NCI-H2081 (cell line): ENCODE measurements at places on chromosomes 7 and 10.

DNA sequence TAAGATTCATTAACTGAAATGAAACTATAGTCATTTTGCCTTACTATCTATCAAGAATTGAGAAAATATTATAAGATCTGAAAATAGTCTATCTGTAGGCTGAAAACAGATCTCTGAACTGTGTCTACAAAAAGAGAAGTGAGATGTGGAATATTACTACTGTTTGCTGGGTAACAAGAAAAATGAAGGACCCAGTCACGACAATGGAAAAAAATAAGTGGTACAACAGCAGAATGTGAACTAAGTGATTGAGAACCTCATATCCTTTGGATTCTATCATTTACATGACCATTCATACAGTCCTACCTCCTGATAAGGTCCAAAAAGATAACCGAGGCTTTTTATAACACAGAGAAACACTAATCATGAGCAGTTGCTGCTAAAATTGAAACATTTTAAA, 94.3 kb downstream of the UBE2H start:
- DNase-seq = no peak

- DNase-seq = no peak
These were observed 3.7 kb upstream of the TCTN3 start for GRCh38 chr10:95697429-95697828.

- DNase-seq = no peak
These were observed 251.6 kb downstream of the GATA3 start for GRCh38 chr10:8305876-8306652.

- DNase-seq = no peak
These were observed 30.6 kb upstream of the ZNRF2 start for GRCh38 chr7:30253796-30254165.

DNA sequence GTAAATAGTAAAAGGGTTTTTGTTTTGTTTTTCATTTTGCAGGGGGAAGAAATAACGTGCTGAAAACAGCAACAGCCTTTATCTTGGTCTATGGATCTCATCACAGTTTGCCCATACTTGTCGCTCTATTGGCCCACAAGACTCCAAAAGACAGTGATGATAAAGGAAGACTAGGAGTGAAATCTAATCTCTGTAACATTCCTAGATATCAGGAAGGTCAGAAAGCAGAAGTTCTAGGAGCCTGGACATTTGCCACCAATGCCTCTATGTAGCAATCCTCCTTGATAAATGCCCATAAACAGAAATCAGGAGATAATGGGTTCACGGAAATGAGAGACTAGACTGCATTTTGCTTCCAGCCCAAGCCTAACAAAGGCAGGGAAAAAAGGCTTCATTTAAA, 8.9 kb downstream of the CUBN start:
- DNase-seq = no peak

DNA sequence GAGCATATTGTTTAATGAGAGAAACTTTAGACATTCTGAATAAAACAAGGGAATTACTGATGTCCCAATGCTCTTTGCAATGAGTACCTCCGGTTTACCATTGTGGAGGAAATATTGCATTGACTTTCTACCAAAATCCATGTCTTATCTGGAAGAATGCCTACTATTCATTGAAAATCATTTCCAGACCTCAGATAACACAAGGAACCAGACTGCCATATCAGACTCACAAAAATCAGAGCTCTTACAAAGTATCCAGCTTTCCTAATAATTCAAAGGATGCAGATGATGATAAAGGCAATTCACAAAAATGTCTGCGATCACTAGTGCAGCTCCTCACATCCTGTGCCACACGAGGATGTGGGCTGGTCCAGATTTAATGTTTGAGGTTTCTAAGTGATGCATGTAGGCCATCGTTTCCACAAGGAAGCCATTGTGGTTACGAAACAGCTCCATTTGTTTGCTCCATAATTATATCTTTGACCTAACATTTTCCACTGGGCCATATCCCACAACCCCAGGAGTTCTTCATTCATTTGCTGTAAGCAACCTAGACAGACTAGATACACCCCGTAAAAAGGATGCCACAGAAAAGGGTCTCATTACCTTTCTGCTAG, 831.1 kb upstream of the C7orf33 start:
- DNase-seq = peak; percentile 39

GRCh38 chr7:141433698-141434097, 117.5 kb upstream of the AGK start:
- DNase-seq = no peak
